SW 1271 (cell line): ENCODE measurements at places on chromosomes 7 and 10.

GRCh38 chr7:117489911-117490310, 10.1 kb downstream of the CFTR start:
- DNase-seq = no peak

DNA sequence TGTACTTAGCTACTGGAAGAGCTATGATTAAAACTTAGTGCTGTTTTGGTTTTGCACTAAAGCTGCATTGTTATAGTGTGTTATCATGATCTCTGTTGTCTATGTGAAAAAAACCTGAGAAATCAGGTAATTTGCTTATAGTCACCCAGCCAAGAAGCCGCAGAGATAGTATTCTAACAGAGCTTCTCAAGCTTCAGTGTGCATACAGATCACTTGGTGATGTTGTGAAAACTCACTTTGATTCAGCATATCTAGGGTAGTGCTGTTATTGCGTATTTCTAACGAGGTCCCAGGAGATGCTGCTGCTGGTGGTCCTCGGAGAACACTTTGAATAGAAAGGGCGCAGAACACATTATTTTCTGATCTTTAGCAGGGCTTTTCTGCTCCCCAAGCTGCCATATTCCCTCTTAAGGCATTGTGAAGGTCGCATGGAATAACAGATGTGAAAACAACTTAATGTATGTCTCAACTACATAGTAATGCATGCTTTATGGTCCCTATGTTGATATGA, 68.4 kb upstream of the PDCD4 start:
- DNase-seq = no peak

GRCh38 chr7:51577390-51577789, 260.8 kb upstream of the COBL start:
- no peak for DNase-seq

GRCh38 chr7:112021379-112022044, 184.7 kb downstream of the DOCK4 start:
- DNase-seq = no peak

DNA sequence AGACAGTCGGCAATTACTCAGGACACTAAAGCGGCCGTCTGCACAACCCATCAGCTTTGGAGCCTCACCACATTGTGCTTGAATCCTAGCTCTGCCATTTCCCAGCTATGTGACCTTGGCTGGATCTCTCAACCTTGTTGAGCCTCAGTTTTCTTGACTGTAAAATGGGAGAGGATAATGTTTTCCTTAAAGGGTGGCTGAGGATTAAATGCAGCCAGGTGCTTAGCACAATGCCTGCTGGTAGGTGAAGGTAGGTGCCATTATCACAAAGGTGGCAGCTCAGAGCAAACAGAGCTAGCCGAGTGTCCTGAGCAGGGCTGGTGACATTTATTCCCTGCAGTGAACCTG, 508.5 kb upstream of the ZMIZ1 start:
- DNase-seq = no peak

- no peak for DNase-seq
Measured at GRCh38 chr10:43591303-43591904, 14.8 kb upstream of the ZNF485 start.

DNA sequence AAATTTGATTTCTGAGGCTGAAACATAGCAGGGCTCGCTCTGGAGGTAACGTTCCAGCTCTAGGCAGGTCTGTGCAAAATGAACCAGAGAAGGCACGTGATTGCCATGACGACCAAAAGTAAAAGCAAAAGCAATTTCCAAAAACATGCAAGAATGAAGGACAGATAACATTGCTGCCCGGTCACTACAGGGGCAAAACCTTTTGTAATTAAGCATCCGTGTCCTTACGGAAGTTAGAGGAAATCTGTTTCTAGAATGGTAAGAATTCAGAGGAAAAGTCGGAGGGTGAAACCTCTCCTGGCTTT, 2.9 kb downstream of the KLF6 start:
- peak; percentile 66 for DNase-seq

DNA sequence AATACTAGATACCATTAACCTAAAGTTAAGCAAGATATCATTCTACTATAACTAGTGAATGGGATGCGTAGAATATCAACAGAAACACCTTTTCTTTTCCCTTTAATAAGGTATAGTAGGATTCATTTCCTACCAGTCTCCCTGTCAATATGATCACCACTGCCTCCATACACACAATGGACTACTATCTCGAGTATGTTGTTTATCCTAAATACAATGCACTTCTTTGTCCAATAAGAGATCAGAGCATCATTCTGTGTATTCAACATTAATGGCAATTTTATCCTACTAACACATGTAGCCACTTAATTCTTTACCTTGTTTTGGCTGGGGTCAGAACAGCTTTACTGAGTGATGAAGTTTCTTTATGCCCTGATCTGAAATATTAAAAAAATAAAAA, 276.3 kb downstream of the TFEC start:
- no peak for DNase-seq
